ENCODE measurements at places on chromosomes 7 and 10.
A peak's percentile ranks its signal among the peaks of the same experiment; 100 is the strongest.

GRCh38 chr10:77669892-77670291 is 32.3 kb upstream of the KCNMA1 start:
- DNase-seq, result no peak

DNA sequence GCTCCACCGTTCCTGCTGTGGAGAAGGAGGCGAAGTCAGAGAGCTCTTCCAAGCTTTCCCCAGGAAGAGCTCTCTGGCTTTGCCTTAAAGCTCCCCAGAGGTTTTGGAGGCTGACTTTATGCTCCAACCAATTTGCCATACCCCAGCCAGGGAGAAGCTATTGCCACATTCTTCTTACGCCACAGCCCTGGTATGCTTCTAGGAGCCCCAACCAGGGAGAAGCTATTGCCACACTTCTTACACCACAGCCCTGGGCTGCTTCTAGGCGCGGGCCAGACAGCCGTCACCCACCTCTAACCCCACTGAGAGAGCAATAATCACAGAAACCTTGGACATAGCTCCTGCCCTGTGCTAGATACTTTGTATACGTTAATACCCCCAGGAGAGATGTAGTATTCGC is 951 bp downstream of the ELOVL3 start:
- DNase-seq, result peak; percentile 26

DNA sequence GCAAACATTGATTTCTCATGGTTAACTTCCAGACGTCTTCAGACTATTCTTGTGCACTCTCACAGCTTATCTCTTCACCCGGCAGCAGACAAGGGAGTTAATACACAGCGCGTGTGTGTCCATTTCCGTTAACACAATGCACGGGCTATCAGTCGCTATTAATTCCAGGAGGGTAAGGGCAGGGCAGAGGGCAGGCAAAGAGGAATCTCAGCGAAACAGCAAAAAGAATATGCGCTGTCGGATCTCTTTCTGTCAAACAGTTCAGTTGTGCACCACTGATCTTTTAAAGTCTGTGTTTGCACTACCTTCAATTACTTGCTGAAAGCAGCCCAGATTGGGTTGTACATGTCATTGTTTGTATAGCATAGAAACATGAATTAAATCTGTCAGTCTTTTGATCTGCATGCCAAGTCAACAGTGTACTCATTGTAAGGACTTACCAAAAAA is 41.1 kb upstream of the CABCOCO1 start:
- no peak for DNase-seq

- DNase-seq, result no peak
Measured at GRCh38 chr10:130045801-130046321, 64.8 kb downstream of the C10orf143 start.

DNA sequence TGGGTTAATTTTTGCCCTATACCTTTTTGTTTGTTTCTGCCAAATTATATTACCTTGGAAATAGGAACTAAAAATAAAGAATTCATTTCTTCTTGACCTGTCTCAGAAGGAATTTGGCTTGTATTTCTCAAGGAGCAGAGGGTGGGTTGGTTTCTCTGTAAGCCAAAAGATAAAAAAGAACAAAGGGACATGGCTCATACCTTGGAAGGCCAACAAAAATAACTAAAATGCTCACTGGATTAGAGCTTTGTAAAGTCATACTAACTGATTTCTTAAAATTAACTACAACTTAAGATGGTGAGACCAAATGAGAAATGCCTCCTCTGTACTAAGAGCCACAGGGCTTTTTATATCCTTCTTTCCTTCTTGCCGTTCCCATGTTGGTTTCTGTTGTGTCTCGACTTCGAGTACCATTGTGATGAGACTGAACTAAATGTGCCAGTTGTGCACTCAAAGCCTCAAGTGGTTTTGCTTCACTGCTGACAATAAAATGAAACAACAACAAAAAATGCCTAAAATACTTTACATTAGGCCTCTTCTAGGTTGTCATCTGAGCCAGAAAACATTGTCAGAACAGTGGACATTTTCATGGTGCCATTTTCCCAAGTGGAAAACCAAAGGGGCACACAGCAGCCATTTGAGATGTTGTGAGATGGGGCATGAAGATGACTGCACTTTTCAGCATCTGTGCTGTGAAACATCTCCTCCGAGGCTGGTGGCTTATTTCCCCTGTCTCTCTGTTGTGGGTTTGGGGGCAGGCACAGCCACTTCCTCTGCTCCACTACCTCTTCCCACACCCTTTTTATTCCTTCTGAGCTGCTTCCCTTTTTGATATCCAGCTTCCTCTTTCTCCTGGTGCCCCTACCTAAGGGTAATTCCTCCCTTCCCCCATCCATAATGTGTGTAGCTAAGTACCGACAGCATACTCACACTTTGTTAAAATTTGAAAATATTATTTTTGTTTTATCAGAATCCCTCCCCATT is 51.8 kb upstream of the AGR3 start:
- no peak for DNase-seq

- no peak for DNase-seq
Measured at GRCh38 chr7:132092106-132092505, 484.2 kb downstream of the PLXNA4 start.

DNA sequence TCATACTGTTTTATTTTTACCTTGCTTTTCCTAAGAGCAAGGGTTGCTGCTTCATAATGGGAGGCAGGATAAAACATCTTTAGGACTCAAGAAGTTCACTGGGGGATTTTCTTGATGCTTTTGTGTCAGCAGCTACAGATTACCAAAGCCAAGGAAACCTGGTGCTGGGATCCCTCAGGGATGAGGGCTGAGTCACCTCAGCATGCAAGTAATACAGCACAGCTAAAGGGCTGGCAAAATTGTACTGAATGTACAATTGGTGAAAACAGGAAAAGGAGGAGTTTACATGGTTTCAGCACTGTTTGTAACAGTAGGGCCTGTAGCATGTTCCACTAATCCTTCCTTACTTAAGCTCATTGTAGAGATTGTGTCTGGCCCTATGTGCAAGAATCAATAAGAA is 1056.8 kb downstream of the SORCS1 start:
- DNase-seq, result peak; percentile 23

DNA sequence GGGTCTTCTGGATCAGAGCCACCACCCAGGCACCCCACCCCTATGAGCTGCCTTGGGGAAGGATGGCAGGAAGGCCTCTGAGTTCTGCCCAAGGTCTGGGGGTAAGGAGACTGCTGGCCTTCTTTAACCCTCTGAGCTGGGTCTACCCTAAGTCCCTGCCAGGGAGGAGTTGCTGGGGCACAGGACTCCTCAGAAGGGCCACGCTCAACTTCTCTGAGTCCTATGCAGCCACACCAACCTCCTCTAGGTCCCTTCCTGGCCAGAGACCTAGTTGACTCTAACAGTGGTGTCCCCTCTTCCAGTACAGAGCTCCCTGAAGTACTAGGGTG is 2.6 kb upstream of the NEURL1 start:
- no peak for DNase-seq

DNA sequence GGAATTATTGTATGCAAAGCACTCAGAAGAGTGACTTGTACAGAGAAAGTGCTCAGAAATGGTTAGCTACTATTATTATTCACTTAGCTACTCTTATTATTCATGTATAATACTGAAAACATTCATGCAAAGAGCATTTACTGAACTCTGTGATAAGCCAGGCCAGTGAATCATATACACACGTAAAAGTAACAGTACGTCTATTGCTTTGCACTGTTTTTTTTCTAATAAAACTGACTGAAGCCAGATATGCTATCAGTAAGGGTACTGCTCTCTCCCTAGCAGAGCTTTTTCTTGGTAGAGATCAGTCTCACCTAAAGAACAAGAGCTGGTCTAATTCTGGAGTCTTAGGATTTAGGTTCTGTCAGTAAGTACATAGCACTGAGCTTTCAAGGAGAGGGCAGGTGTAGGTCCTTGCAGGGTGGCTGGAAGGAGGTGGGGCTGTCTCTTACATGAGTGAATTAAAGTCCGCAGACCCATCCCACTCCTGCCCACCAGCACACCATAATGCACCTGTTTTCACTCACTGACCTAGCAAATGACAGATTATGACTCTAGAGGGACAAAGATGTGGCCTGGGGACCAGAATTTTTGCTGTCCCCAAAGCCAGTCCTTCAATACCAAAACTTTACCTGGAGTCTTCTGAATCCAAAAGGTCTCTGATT is 145.9 kb downstream of the ARID5B start:
- DNase-seq, result no peak

GRCh38 chr10:14617852-14618251 is 156.8 kb downstream of the FAM107B start:
- no peak for DNase-seq

GRCh38 chr7:141014125-141014523 is 628 bp downstream of the MRPS33 start:
- no peak for DNase-seq

DNA sequence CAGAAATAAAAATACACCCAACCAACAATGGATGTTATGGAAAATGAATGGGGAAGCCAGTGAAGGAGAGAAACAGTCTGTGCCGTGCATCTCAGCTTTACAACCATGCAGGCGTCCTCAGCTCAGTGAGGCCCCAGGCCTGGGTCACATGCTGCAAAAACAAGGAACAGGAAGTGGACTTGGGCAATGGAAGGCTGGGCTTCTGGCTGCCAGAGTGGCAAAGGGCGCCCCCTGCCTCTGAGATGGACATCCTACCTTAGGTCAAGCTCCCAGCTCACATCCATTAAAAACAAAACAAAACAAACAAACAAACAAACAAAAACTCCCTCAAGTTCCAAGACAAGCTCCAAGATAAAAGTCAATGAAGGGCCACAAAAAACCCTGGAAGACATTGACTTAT is 54.7 kb upstream of the AFAP1L2 start:
- peak; percentile 37 for DNase-seq

- no peak for DNase-seq
Measured at GRCh38 chr7:36264123-36264801, 111.2 kb downstream of the EEPD1 start.

GRCh38 chr7:100275120-100275519 is 32.4 kb upstream of the SPDYE3 start:
- DNase-seq, result no peak

DNA sequence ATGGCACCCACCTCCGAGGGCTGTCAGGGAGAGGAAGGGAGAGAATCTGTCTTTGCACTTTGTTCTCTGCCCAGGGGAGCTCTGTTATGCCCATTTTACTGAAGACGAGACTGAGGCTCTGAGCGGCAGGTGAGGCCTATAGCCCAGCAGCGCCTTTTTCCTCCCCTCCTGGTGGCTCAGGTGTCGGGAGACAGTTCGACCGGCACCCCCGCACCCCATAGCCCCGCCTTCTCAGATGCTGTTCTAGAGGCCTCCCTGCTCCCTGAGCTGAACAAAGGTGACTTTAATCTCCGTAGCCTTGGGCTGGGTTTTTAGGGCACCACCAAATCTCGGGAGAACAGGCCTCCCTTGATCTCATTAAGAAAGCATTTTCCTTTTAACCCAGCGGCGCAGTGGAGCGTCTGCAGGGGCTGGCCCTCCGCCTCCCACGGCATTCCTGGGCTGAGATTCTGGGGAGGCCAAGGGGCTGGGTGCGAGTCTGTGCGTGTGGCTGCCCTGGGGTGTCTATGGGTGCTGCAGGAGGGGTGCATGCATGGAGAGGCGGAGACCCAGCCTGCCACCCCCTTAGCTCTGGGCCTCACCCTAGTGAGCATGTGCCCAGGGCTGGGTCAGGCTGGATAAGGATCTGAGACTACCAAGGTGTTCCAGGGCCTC is 3.3 kb downstream of the LFNG start:
- no peak for DNase-seq

DNA sequence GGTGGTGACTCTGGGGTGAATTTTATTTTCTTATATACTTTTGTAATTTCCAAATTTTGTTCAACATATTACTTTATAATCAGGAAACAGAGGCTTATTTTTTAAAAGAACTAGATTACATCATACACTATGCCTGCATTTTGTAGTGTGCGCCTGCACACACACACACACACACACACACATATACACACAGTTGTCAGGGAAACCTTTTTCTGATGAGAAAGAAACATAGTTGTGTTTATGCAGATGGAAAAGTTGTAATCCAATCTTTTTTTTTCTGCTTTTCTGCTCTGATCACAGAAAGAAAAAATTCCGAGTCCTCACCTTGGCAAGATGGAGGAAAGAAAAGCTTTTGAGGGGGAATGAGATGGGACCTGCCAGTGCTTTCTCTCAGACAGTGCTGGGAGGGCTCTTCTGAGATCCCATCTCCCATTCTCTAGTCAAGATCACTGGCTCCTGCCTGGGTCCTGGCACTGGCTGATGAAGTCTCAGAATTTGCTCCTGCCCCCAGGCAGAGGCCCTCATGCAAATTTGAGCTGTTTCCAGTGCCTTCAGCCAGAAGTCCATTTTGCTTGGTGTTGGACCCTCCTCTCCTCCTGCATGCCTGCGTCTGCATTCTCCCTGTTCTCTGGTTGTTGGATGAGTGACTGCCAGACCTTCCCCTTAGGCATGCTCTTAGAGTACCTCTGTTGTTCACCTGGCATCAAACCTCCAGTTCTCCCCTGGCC is 59.7 kb downstream of the TLL2 start:
- no peak for DNase-seq

DNA sequence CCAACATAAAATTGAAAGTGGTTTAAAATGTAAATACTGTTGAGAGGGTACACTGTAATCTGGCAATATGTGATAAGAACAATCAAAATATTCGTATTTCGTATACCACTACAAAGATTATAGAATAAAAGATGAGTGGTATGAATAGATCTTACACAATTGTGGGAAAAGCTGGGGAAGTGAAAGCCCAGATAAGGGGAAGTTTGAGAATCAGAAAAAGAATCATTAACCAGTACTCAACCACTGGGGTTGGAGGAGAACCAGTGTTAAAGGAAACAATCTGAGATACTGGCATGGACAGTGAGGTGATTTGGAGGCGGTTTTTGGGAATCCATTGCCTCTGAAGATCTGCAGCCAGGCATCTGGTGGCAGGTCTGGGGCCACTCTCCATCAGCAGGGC is 59.7 kb upstream of the CDK14 start:
- no peak for DNase-seq

GRCh38 chr7:29421010-29421956 is 142.4 kb upstream of the PRR15 start:
- DNase-seq, result no peak

GRCh38 chr7:83036721-83037380 is 125.8 kb downstream of the PCLO start:
- no peak for DNase-seq

- DNase-seq, result peak; percentile 26
Measured at GRCh38 chr7:123538189-123538714, 3.9 kb upstream of the IQUB start.

GRCh38 chr10:76337641-76338040 is 906.2 kb downstream of the LRMDA start:
- peak; percentile 54 for DNase-seq

GRCh38 chr10:89297356-89297755 is 4.5 kb upstream of the IFIT2 start:
- DNase-seq, result no peak

DNA sequence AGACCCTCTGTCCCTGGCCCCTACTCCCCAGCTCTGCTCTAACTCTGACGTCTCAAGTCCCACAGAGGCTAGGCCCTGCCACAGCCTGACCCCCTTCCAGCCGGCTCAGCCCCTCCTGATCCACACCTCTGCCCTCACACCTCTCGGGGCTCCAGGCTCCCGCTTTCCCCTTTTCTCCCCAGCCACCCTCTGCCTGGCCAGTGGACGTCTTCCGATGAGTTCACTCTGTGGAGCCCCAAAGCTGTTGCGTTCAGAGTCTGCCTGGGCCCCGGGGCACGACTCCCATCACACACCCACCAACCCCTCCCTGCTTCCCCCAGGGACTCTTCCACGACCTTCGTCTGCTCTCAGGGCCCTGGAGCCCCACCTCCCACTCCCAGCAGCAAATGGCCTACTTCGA is 18.4 kb upstream of the TBRG4 start:
- DNase-seq, result no peak

GRCh38 chr10:30063099-30063498 is 3.7 kb upstream of the JCAD start:
- DNase-seq, result peak; percentile 88

- DNase-seq, result peak; percentile 51
Measured at GRCh38 chr10:14658331-14659127, 116.2 kb downstream of the FAM107B start.
